ENCODE measurements at places on chromosomes 13 and 19.

DNA sequence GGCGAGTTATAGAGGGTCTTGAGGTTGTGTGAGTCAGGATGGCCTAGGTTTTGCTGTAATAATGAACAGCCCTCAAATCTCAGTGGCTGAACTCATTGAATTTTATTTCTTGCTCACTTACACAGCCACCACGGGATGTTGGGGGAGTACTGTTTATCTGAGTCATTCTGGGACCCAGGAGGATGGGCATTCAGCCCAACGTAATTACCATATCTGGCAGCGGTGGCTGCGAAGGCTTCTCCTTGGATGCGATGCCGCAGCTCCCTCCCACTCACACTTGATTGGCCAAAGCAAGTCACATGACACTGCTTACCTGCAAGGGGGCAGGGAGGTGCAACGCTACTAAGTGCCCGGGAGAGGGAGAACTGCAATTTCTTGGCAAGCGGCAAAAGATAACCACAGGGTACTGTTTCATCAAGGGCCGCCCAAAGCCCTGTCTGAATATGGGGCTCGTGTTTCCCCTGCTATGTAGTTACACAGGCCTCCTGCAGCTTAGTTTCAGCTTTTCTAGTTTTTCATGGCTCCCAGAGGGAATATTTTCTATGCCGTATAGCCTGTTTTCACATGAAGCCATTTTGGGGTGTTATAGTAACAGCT is 19.9 kb downstream of the ZSWIM9 start:
- peak; percentile 76 for DNase-seq

DNA sequence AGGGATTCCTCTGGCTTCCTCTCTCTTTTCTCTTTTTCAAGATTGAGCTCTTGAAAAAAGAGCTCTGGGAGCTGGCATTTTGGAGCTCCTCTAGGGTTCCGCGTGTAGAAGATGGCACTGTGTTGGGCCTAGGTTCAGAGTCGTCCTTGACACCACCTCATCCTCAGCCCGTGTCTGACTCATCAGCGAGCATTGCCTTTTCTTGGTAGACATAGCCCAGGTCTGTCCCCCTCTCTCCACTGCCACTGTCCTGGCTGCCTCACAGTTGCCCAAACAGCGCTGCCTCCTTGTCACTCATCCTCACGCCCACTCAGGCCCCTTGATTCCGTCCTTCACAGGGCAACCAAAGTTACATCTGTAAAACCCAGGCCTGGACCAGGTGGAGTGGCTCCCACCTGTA is 24.6 kb downstream of the PAK4 start:
- DNase-seq = no peak

GRCh38 chr19:18438331-18439024 is 545 bp upstream of the ISYNA1 start:
- no peak for DNase-seq

DNA sequence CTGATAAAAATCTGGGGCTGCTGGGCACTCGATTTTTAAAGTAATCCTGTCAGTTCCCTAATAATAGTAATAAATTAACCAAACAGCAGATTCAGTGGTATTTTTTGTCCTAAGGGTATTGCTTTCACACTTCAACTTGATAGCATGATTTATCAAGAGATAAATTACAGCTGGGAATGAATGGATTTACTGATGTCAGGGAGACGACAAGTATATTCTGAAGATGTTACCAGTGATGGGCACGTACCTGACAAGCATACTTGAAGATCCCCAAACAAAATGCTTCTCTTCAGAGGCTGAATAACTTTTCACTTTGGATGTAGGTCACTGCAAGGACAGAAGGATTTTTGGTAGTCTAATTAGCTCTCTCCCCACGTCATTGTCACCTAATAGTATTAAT is 82.0 kb downstream of the OLFM4 start:
- no peak for DNase-seq

GRCh38 chr19:46654621-46655152 is 6.3 kb downstream of the DACT3 start:
- DNase-seq = no peak

DNA sequence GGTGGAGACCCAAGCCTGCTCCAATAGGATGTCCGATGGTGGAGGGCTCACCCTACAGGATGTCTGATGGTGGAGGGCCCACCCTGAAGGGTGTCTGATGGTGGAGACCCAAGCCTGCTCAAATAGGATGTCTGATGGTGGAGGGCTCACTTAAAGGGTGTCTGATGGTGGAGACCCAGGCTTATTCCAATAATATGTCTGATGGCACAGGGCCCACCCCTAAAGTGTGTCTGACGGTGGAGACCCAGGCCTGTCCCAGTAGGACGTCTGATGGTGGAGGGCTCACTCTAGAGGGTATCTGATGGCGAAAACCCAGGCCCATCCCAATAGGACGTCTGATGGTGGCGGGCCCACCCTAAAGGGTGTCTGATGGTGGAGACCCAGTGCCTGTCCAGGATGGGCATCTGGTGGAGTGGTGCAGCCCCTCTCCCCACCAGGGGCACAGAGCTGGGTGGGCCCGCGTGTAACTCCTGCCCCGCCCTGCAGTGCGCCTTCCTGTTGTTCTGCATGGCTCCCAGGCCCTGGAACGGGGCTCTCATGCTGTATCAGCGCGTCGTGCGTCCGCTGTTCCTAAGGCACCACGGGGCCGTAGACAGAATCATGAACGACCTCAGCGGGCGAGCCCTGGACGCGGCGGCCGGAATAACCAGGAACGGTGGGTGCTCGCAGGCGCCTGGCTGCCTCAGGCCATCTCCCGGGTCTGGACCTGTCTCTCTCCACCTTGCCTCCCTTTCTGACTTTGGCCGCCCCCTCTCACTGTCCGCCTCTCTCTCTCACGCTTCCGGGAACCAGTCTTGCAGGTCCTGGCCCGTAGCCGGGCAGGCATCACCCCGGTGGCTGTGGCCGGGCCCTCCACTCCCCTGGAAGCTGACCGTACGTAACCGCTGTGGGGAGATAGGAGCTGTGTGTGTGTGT is 5.1 kb downstream of the REEP6 start:
- no peak for DNase-seq

DNA sequence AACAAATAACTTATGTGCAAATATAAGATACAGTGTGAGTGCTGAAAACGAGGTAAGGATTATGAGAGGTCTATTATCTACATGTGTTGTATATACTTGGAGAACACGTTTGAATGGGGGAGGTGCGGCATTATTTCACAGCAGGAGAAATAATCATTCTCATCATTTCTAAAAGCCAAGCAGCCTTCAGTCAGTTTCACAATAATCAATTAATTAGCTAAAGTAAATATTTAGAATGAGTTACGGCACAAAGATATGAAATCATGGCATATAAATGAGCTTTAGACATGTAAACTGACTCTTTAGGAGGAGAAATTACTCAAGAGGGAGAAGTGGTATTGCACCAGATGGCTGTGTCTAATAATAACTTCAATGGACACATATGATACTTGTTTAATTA is 366.6 kb downstream of the DNAJC15 start:
- no peak for DNase-seq

GRCh38 chr19:18434411-18435175 is 3.3 kb downstream of the ISYNA1 start:
- no peak for DNase-seq

DNA sequence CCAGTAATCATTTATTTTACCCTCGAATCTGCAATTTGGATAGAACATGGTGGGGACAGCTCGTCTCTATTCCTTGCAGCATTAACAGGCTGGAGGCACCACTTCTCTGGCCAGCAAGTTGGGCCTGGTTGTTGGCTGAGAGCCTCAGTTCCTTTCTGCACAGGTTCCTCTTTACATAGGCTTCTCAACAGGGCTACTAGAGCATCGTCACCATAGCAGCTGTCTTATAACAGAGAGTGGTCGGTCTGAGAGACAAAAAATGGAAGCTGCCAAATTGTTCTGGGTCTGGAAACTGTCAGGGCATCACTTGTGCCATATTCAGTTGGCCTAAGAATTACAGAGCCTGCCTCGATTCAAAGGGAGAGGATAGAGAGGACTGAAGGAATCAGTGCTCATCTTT is 86.7 kb downstream of the DNAJC15 start:
- no peak for DNase-seq

DNA sequence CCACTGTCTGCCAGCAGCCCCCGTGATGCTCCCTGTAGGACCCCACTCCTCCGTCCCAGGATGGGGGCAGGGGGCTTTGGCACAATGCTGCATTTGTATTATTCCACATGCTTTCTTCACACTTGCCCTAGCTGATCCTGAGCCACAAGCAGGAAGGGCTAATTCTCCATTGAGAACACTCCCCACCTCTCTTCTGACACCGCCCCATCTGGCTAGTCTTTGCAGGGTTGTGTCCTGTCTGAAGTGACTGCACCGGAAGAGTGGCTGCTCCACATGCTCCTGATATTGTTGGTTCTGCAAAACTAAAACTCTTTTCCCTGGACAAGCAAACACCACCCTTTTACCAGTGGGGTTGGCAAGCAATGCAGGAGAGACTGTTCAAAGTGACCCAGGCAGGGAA is 18.0 kb downstream of the ZNF574 start:
- no peak for DNase-seq

DNA sequence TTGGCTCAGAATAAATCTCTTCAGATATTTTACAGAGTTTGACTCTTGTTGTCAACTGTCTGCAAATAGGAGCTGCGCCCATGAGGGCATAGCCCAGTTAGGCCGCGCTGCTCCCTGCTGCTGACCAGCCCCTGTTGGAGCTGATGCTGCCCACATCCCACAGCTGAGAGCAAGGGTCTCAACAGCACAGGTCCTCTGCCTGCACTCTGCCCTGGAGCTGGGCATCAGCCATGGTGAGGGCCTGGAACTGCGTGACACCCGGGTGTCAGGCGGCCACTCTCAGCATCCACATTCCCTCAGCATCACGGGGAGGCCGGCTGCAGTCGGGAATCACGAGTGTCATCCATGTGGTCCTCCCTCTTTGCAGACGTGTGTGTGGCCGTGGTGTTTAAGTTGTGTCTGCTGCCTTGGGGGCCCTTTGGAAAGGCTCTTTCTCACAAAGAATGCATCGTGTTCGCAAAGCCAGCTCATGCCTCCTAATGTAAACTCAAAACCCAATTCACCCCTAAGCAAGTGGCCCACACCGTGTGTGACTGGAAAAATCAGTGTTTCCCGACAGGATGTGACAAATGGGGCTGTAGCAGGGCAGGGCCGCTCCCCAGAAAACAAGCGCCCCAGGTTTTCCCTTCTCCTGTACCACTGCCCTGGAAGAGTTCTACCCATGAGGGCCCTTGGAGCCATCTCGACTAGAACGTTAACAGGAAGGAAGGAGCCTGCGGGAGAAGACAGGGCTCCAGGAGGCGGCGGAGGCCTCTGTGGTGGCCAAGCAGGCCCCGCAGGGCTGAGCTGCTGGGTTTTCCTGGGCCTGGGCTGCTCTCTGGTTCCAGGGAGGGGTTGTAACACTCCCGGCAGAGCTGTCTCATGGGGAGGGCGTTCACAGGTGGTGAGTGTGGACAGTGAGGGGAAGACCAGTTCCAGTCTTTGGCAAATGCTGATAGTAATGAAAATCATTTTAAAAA is 20.3 kb downstream of the ATP11A start:
- no peak for DNase-seq

DNA sequence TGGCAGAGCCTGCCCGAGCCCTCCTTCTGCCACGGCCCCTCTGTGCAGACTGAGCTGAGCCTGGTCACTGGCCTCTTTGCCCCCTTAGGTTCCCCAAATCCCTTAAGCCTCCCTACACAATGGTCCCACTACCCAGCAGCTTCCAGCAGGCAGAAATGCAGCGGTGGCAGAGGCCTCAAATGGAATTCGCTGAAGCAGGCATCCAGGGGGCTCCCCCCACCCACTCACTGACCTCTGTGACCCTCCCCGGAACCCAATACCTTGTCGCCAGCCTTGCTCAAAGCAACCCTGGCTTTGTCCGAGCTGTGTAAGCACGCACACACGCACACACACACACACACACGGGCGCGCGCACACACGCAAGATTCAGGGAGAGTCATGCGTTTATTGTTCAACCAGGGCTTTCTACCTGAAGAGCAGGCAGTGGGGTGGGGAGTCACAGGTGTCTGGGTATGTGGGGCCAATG is at the start of gene LIM2:
LIM2 (minus strand) TSS at position 51 of the 466 bp plus-strand sequence. CDS start 531 bp downstream, outside the sequence.
- DNase-seq = no peak

GRCh38 chr13:104043184-104043583 is 977.0 kb upstream of the SLC10A2 start:
- DNase-seq = no peak

GRCh38 chr13:99307648-99308339 is 595 bp upstream of the GPR183 start:
- DNase-seq = peak; percentile 84

DNA sequence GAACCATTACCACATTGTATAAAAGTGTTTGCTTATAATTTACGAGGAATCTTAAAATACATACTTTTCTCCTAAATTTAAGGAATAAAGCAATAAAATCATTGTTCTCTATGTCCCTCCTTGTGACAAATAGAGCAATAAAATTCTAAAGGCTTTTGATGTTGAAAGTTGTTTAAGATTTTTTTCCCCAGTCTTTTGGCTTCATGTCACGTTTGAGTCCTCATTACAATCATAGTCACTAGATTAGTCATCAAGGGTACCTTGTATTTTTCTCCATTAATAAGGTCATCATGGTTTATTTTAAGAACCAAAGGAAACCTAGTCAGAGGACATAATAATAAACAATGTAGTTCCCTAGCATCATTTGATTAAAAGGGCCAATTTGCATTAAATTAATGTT is 3.2 kb downstream of the WBP4 start:
- DNase-seq = no peak

GRCh38 chr13:99994638-99995020 is 13.0 kb downstream of the ZIC2 start:
- DNase-seq = no peak

DNA sequence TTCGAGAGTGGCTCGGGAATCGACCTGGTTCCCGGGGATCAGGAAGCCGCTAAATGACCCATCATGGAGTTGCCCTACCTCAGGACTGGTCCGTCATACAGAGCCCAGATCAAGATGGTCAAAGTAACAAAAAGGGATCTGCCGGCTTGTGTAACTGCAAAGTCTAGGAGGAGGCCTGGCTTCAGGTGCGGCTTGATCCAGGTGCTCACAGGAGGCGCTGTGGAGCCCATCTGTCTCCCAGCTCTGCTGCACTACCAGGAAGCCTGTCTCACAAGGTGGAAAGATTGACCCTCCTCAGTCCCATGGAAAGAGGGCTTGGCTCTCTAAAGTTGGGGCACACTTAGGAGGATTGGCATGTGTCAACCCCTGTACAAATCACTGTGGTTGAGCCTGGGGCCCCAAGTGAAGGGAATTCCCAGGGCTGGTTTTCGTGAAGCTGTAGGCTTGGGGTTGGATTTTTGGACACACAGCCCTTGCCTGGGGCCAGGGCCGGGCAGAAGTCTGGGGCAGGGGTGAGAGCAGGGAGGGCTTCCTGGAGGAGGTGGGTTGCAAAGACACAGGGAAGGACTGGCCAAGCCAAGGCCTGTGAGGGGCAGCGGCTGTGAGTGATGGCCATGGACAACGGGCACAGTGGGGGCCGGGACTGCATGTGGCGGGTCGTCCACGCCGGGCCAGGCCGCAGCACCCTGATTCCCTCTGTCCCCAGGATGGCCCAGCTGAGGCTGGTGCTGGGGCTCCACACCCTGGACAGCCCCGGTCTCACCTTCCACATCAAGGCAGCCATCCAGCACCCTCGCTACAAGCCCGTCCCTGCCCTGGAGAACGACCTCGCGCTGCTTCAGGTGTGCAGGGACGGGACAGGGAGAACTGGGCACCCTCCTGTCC is 4.2 kb downstream of the GZMM start:
- DNase-seq = no peak
